Right ventricle myocardium superior (tissue), 1 donor: ENCODE measurements at places on chromosomes 11 and 22. TPM values are rescaled to one million over a fixed set of nuclear protein-coding genes. Genes with fewer than 3 reads are reported as not detected.

DNA sequence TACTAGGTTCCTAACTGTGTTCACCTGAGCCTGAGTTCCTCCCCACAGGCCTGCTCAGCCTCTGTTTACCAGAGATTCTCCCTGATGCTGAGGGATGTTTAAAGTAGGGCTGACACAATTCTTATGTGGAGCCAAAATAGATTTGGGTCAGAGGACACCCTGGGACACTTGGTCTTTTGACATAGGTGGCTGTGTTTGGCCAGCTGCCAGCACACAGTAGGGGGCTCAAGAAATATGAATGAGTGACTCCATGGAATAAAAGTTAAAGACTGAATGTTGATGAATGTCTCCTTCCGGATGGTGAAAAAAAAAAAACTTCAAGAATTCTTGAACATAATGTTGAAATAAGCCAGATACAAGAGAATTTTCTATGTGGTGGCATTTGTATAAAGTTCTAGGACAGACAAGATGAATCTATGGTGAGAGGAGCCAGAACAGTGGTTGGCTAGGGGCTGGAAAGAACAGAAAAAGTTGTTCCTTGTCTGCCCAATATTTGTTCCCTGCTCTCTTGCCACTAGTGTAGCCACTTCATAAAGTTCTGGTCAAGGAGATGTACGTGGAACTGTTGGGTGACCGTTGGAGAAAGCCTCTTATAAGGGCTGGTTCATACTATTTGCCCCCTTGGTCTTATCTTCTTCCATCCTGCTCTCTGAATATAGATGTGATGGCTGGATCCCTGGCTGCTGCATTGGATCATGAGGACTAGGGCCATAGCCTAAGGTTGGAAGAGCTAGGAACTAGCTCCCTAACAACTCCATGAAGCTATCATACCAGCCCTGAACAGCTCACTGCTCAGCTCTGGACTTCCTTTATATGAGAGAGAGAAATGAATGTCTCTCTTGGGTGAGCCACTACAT is 40.3 kb upstream of the SMTN start:
- DNase-seq = no peak

BLID gene
- 0.35 TPM for total RNA-seq

GRCh38 chr22:46350646-46351045 is 15.1 kb downstream of the TRMU start:
- peak; percentile 34 for DNase-seq

OR4D5 gene
- total RNA-seq = not detected

VPREB1 gene
- not detected for total RNA-seq

- DNase-seq = no peak
These were observed 212.7 kb upstream of the NTM start for GRCh38 chr11:131157678-131158077.

GRCh38 chr22:24986816-24987215 is 34.3 kb downstream of the KIAA1671 start:
- no peak for DNase-seq

SPON1 gene
- 3.0 TPM for total RNA-seq

DNA sequence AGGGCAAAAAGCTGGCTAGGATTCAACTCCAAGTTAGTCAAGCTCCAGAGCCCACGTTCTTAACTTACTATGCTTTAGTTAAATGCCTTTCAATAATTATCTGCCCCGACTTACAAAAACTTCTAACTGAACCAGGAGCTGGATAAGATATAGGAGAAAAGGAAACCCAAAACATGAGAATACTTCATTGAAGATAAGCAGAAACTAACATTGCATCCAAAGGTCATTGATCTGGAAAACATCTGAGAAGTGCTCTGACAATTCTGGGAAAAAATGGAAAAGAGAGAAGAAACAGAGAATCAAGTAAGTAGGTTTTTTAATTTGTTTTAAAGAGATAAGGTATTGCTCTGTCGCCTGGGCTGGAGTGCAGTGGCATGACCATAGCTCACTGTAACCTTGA is 27.2 kb downstream of the ACAT1 start:
- DNase-seq = no peak

DNA sequence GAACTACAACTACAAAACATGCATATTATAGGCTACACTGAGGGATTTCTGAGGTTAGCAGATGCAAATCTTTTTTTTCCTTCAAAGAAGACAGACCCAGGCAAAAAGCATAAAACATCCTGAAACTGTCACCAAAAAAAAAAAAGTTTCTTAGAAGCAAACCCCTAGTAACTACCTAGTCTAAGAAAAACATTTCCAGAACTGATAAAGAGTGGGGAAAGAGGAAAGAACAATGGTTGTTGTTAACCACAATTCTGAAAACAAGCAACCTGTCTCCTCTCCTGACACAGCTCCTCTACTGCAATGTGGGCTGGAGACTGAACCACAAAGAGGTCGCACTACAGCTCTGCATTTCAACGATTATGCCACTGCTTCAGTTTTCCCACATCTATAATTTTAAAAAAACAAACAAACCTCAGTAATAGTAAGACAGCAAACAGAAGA is 15.0 kb downstream of the DENND5A start:
- no peak for DNase-seq

- DNase-seq = no peak
These were observed 7.6 kb downstream of the MS4A4E start for GRCh38 chr11:60235321-60235720.

DNA sequence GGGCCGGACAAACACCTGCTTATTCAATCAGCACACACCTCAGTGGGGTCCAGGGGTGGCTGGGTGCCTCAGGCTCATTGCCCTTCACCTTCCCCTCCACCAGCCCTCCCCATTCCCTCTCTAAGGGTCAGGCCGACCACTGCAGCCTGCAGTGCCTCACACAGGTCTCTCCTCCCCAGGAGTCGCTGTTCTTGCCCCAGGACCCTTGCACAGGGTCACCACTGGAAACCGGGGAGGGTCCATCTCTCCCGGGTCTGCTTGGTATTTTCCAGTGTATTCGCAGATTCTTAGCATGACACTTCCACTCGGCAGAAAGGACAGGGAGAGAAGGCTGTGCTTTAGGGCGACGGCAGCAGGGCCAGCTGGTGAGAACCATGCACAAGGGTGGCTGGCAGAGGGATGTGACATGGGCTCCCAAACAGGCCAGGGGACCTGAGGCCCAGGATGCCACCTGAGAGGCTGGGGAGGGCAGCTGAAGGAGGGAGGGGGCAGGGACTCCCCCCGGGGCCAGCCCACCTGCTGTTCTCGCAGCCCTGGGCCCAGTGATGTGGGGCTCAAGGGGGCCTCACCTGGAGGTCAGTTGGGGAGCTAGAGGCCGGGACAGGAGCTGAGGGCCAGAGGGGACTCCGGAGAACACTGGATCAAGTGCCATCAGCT is 16.1 kb upstream of the TBX1 start:
- DNase-seq = no peak

DNA sequence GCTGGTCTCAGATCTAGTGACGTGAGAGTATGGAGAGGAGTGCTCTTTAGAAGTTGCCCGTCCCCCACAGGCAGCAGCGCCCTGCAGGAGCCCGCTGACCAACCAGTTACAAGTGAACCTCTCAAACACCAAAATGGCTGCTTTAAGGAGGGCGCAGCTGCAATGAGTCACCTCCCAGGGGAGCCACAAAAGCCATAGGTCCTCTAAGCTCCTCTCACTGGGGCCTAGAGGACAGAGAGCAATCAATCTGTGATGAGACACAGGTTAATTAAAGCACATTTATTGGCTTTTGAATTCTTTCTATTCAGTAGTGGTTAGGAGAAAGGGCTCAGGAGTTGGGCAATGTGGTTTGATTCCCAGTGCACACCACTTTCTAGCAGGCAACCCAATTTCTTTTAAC is 15.5 kb upstream of the RAPSN start:
- no peak for DNase-seq

FADS3 gene
- total RNA-seq = 76.0 TPM

BSCL2 gene
- 21.7 TPM for total RNA-seq

DNA sequence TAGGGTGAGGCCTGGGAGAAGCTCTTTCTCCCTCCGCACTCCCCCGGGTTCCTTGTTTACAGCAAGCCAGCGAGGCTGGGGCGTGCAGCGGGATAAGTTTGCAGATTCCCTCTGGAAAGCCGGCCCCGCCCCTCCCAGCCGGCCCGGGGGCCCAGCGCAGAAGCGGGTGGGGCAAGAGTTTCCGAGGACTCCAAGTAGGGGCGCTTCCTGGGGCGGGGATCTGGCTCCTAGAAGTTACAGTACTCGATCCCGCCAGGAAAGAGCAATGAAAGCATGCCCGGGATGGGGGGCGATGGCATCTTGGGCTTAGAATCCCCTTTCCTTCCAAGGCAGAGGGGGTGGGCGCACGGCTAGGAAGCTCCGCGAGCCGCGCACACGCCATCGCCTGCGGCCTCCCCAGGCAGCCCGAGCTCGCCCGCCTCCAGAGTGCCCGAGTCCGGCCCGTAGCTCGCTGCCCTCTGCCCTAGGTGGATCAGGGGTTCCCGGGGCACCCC is 385 bp downstream of the TST start:
- peak; percentile 84 for DNase-seq

DNA sequence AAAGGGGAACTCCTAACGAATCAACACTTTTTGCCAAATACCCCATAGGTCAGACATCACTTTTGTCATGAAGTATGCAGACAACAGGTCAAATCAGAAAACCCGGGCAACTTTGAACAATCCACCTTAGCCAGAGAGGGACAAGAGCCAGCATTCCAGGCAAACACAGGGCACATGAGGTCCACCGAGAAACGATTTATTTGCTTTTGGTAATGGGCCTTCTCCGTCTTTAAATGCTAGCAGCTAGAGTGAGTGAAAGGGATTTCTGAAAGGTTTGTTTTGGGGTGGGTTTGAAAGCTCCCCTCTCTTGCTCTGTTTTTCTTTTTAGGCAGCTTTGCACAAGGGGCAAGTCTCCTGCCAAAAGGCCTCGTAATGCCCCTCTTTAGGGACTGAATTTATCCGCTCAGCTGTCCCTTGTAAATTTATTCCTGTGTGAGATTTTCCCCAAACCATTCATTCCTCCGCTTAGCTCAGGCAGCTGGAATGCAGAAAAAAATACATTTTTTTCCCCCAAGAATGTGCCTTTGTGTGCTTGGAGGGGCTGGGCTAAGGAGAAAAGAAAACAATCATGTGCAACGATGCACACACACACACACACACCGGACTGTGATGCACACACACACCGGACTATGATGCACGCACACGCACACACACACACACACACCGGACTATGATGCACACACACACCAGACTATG is 196.9 kb downstream of the SNX19 start:
- no peak for DNase-seq

- DNase-seq = peak; percentile 76
These were observed at the start of gene PHETA2 for GRCh38 chr22:42074132-42074811. Gene PHETA2 (plus strand): TSS chr22:42074248. CDS start chr22:42077294, 3,046 bp downstream.

DNA sequence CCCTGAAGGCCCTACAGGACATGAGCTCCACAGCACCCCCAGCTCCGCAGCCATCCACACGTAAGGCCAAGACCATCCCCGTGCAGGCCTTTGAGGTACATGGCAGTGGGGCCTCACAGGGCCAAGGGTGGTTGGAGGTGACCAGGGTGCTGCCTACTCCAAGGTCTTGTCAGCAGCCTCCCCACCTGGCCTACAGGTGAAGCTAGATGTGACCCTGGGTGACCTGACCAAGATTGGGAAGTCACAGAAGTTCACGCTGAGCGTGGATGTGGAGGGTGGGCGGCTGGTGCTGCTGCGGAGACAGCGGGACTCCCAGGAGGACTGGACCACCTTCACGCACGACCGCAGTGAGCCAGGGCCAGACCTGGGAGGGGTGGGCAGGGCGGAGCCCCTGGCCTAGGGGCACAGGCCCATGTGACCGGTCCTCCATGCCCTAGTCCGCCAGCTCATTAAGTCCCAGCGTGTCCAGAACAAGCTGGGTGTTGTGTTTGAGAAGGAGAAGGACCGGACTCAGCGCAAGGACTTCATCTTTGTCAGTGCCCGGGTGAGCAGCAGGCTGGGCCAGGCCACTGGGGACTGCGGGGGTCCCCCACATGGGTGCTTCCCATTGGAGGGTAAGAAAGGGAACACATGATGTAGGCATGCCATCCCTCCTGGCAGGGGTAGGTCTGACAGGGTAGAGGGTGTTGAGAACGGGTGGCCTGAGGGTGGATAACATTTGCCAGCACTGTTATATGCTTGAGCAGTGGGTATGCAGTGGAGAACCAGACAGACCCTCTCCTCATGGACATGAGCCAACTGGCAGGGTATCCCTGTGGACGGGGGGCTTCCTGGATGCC is 5.6 kb downstream of the INPPL1 start:
- no peak for DNase-seq

DNA sequence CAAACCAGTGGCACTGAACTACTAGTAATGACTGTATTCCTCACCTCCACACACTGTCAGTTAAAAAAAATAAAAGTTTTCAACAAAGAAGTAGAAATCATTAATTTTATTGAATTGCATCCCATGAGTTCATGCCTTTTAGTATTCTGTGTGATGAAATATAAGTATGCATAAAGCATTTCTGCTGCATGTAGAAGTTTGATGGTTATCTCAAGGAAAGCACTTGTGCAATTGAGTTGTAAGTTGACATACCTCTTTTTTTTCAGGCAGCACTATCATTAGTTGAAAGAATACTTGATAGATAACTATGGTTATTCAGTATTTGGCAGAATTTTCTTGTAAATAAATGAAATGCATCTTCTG is 104.4 kb downstream of the STIM1 start:
- no peak for DNase-seq

DNA sequence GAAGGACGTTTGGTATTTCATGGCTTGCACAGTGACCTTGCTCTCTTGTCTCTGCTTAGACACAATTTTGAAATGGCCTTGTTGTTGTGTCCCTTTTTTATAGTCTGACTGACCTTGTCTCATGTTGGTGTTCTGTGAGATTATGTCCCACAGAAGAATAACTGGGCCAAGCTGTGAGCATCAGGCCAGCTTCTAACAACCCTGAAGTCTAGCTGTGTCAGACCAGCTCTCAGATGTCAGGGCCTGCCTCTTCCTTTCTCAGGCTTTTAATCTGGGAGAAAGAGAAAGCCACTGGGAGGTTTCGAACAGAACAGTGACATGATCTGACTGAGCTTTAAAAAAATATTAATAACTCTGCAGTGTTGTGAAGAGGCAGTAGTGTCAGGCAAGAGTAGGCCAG is 2.0 kb upstream of the UEVLD start:
- DNase-seq = no peak

DNA sequence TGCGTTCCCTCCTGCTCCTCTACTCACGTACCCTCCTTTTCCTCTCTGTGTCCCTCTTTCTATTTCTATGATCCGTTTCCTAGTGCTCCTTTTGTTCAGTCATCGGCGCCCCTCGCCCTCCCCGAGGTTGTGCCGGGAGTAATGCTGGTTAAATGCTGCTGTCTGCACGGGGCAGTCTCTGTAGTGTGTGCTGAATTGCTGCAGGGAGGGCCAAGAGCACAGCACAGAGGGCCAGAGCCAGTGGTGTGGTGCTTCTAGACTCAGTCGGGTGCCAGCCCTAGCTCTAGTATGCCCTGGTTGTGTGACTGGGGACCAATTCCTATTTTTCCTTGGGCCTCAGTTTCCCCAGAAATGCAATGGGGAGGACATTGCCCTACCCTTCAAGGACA is 98.3 kb downstream of the PKNOX2 start:
- DNase-seq = no peak
